ENCODE measurements at places on chromosomes 13 and 19. TPM values are rescaled to one million over a fixed set of nuclear protein-coding genes. Genes with fewer than 3 reads are reported as not detected.
A peak's percentile ranks its signal among the peaks of the same experiment; 100 is the strongest.

GRCh38 chr13:51249770-51250741 lies 27.9 kb downstream of the FAM124A start:
- no peaks in the 10 kb centered on the region for H3K36me3 ChIP-seq
- H3K4me3 ChIP-seq: no peak overlapping the region
- H3K4me1 ChIP-seq: peaks cover 12% of the 10 kb centered on the region
- H3K27me3 ChIP-seq: no peaks in the 10 kb centered on the region
- DNase-seq: no peak

- no peak overlapping the region for H3K4me3 ChIP-seq
- DNase-seq: no peak
- H3K27ac ChIP-seq: no peak overlapping the region
- H3K27me3 ChIP-seq: no peaks in the 10 kb centered on the region
Measured at GRCh38 chr13:86760620-86761019, 910.6 kb upstream of the SLITRK5 start.

- H3K4me3 ChIP-seq: peak overlapping the region; percentile 71
- H3K36me3 ChIP-seq: no peaks in the 10 kb centered on the region
- no peak overlapping the region for H3K27ac ChIP-seq
- no peaks in the 10 kb centered on the region for H3K27me3 ChIP-seq
Measured at GRCh38 chr19:10404888-10405820, 1.8 kb upstream of the CDC37 start.

- H3K36me3 ChIP-seq: no peaks in the 10 kb centered on the region
- H3K27ac ChIP-seq: no peak overlapping the region
- no peak overlapping the region for H3K4me3 ChIP-seq
- DNase-seq: no peak
- no peaks in the 10 kb centered on the region for H3K27me3 ChIP-seq
Measured at GRCh38 chr13:24247016-24247415, 62.4 kb upstream of the C1QTNF9 start.

- H3K27me3 ChIP-seq: no peaks in the 10 kb centered on the region
- H3K27ac ChIP-seq: no peak overlapping the region
- DNase-seq: no peak
- no peak overlapping the region for H3K4me3 ChIP-seq
Measured at GRCh38 chr13:103039183-103039582, 27.0 kb downstream of the SLC10A2 start.

- H3K27me3 ChIP-seq: no peaks in the 10 kb centered on the region
- no peaks in the 10 kb centered on the region for H3K36me3 ChIP-seq
- H3K4me1 ChIP-seq: no peaks in the 10 kb centered on the region
- H3K27ac ChIP-seq: no peak overlapping the region
- DNase-seq: no peak
- no peak overlapping the region for H3K4me3 ChIP-seq
Measured at GRCh38 chr13:86283031-86283430, 483.8 kb upstream of the SLITRK6 start.

DNA sequence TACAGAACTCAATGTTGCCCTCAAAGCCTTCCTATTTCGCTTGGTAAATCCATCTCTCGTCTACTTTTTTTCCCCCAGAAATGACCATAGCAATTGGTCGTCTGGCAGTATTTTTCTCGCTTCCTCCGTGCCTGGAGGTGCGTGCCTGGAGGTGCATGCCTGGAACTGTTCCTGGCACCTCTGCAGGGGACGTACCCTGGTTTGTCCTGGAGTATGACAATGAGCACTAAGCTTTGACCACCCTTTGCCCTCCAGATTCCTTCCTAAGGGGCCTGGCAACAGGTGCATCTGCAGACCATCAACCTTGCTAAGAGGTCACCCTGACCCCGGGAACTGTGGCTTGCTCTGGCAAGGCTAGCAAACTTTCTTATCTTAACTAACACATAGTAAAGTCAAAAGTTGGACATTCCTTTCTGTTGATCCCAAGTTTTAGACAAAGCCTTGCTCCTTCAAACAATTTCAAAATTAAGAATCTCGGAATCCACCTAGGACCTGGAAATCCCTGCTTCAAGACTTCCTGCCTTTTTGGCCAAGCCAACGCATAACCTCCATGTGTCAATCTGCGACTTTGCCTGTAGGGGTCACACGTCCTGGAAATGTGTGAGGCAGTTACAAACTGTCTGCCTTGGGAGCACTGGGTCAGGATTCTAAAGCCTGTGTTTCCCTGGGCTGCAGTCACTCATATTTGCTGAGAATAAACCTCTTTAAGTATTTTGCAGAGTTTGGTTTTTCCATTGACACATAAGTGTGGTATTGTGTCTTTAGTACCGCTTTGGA lies 28.8 kb upstream of the TUBGCP3 start:
- DNase-seq: no peak
- H3K27me3 ChIP-seq: no peaks in the 10 kb centered on the region
- H3K4me3 ChIP-seq: no peak overlapping the region
- no peaks in the 10 kb centered on the region for H3K36me3 ChIP-seq
- H3K27ac ChIP-seq: no peak overlapping the region

The USPL1 gene
- total RNA-seq: 8.8 TPM

DNA sequence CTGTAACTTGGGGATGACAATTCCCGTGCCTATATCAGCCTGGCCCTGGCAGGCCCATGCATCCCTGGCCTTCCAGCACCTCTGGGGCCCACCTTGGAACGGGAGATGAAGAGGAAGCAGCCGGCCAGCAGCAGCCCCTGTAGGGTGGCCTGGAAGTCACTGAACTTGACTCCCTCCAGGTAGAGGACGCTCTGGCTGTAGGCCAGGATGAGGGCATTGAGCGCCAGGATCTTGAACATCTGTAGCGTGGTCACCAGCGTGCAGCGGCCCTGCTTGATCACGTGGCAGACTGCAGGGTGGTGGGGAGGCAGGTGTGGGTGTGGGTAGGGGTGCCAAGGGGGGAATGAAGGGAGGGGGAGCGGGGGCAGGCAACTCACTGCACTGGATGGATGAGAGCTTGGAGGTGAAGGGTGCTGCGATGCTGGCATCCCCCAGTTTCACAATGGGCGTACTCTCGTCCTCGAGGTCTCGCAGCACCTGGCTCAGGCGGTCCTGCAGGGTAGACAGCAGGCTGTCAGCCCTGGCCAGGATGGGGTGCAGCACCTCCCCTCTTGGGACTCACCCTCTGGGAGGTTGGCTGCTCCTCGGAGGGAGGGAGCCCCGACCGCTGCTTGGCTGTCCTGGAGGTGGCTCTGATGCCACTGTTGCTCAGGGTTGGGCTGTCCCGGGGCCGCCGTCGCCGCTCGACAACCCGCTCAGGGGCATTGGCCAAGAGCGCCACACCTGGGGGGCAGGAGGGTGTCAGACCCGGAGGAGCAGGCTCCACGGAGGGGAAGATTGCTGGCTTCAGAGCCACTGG lies 3.8 kb upstream of the GMIP start:
- no peaks in the 10 kb centered on the region for H3K27me3 ChIP-seq
- peaks cover 82% of the 10 kb centered on the region for H3K36me3 ChIP-seq
- peaks cover 18% of the 10 kb centered on the region for H3K4me1 ChIP-seq
- no peak overlapping the region for H3K27ac ChIP-seq

The NOTCH3 gene
- 278 TPM for total RNA-seq

The ZNF100 gene
- total RNA-seq: 2.3 TPM

DNA sequence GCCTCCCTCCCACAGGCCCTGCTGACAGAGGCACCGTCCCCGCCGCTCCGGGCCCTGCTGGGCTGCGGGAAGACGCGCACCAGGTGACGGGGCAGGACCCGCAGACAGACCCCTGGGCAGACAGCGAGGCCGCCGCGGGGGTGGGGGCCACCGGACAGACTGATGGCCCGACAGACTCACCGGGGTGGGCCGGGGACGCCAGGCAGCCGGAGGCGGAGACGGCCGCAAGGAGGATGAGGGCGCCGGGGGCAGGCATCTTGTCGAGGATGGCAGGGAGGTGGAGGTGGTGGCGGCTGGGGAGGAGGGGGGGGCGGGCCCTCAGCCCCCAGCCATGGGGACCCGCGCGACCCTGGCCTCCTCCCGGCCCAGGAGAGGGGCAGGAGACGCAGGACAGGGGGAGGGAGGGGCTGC lies 309 bp downstream of the LMTK3 start:
- no peaks in the 10 kb centered on the region for H3K36me3 ChIP-seq
- H3K4me3 ChIP-seq: peak overlapping the region; percentile 1
- H3K27me3 ChIP-seq: peaks cover 5% of the 10 kb centered on the region
- no peak for DNase-seq
- peaks cover 14% of the 10 kb centered on the region for H3K4me1 ChIP-seq

DNA sequence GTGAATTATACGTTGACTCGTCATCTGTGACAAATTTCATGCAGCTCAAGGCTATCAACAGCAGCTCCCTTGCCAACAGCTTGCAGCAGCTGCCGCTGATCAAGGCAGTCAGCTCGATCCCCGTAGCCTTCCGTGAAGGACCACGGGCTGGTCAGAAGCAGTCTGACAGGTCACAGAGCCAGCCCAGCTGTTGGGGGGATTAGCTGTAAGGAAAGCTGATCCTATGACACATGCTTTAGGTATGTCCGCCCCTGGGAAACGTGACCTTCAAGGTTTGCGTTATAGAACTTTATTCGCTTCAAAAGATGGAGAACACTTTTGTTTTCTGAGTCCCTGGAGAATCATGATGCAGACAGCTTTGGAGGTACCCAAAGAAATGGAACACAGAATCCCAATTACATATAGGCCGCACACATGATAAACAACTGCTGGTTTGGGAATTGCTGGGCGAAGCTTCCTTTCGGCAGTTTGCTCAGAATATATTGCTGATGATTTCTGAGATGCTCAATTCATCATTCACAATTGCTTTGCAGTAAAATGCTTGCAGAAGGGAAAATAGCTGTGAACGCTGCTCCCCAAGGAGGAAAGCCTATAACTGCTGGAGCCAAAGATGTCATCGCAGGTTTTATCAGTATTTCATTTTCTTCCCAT lies 62.6 kb upstream of the USP29 start:
- no peak overlapping the region for H3K27ac ChIP-seq
- no peaks in the 10 kb centered on the region for H3K4me1 ChIP-seq
- H3K27me3 ChIP-seq: no peaks in the 10 kb centered on the region
- no peak overlapping the region for H3K4me3 ChIP-seq
- DNase-seq: no peak
- H3K36me3 ChIP-seq: no peaks in the 10 kb centered on the region

All from esophagus squamous epithelium (tissue), 5 donors.